ENCODE measurements at places on chromosomes 6 and 20.

DNA sequence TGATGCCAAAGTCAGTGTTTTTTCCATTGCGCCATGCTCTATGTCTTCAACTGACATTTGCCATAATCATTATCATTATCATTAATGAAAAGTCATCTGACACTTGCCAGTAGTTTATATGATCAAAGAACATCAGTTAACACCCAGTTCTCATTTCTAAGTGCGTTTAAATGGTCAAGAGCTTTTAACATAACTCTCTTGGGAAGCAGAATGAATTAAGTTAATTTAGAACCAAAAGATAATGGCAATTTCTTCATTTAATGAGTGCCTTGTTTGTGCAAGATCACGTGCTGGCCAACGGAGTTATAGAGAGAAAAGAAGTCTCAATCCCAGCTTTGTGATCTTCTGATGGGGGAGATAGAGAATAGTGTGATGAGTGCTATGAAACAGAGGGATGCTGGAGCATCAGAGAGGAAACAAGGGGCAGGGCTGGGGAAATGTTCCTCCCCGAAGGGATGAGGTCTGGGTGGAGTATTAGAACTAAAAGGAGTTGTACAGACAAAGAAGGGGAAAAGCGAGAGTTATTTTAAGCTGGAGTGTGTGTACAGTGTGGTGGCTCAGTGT lies 20.3 kb downstream of the ANKS1A start:
- DNase-seq: no peak

GRCh38 chr6:161271343-161272030 lies 2.4 kb downstream of the AGPAT4 start:
- no peak for DNase-seq

DNA sequence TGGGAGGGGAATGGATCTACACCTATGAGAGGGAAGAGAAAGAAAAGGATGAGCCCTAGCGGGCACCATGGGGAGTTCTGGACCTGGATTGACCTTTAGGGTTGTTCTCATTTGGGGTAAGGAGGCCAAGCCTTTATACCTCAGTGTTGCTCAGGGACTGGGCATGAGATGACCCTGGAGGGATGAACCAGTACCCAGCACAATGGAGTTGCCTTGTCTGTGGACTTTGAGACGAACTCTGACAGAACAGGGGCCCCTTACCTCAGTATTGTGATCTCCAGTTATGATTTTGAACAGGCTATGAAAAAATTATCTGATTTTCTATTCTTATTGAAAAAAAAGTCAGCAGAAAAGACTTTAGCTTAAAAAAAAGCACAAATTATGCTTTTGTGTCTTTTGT lies 88.6 kb downstream of the FOXA2 start:
- no peak for DNase-seq

DNA sequence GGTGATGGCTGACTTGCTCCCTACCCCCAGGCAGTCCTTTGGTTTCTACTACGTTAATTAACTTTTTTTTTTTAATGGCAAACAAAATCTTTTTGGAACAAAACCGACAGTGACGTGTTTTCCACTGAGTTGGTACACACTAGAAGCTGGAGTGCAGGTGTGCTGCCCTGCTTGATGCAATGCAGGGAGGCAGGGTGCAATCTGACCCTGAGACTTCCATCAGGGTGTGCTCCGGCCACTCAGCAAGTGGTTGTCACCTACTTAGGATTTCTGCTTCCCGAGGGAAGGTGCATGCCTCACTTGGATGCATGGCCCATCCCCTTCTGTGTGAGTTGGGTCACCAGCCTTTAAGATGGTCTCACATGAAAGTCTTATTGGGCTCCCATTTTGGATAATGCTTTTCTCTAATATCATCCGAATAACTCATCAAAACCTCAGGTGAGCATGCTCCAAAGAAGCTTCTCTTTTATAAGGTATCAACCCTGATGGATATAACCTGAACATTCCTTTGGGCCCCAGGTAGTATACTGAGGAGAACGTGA lies 14.0 kb downstream of the RREB1 start:
- no peak for DNase-seq

DNA sequence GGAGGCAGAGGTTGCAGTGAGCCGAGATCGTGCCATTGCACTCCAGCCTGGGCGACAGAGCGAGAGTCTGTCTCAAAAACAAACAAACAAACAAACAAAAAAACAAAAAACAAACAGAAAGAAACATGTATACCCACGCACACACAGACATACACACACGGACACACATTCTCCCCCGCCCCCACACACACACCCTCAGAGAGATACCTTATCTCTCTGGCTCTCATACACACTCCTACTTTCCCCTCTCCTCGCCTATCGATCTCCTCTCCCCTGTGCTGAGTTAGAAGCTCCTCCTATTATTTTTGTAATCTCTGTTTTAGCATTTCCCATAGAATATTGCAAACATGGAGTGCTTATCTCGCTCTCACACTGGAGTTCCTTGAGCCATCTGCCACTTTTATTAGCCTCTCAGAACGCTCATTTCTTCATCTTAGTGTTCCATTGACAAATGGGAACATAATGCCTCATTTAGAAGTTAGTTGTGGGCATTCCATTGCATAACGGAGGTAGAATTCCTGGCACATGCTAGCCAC lies 144.2 kb upstream of the CITED2 start:
- DNase-seq: no peak

- DNase-seq: no peak
Observed at GRCh38 chr20:9119776-9120175, 50.9 kb downstream of the PLCB4 start.

DNA sequence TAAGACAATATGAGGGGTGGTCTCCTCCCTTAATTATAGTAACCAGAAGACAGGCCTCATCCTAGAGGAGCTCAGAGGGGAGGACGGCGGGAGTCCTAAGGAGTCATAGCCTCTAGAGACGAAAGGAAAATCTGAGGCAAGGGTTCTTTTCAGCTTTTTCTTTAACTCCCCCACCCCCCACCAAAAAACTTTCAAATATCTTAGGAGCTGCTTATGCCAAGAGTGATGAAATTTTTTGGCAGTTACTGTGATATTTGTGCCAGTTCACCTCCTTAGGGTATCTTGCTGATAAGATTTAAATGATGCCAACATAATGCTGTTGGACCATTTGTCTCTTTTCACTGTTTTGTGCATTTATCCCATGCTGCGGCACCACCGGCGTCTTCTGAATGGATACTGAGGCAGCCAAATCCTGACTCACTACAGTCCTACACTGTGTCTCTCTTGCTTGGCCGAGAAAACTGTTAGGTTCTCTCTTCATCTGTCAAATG lies 44.5 kb upstream of the DSE start:
- DNase-seq: no peak

GRCh38 chr6:170106906-170107525 lies 183.9 kb downstream of the DLL1 start:
- DNase-seq: no peak

DNA sequence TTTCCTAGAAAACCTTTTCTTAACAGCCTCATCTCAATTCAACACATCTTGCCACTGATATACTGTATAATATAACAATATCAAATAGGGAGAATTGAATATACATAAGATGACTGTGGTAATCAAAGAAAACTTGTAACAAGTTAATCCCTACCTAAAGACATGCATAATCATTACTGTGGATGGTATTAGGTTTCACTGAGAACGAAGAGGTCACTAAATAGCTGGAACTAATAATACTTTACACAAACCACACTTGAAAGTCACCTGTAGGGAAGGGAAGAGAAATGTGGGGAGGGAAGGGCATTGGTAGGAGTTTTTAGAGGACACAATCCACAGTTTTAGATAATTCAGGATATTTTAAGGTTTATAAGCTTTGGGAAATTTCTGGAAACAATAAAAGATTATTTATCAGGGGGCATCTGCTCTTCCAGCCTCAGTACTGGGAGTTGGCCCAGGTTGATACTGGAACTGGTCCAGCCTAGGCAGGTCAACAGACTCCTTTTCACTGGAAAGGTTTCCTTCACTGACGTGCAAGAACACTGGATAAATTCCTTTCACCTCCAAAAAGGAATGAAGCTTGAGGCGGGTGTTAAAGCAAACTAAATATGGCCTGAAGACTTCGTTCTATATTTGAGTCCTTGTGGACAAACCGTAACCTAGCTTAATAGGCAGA lies 44.0 kb downstream of the MAP7 start:
- no peak for DNase-seq

- no peak for DNase-seq
Observed at GRCh38 chr20:47682028-47682783, 103.1 kb downstream of the SULF2 start.

DNA sequence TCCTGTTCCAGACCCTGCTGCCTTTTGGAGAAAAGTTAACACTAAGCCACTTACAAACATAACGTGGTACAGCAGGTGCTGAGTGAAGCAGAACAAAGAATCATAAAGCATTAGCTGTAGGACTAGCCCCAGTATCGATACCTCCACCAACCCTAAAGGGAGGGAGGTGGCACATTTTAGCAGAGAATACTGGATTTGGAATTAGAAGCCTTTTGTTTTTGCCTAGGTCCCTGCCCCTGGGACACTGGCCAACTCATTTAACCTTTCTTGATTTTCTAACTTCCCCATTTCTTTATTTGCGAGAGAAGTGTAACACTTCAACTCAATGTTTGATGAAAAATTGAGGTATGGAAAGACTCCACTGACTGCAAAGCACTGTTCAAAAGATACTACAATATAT lies 93.5 kb downstream of the B3GAT2 start:
- DNase-seq: no peak

DNA sequence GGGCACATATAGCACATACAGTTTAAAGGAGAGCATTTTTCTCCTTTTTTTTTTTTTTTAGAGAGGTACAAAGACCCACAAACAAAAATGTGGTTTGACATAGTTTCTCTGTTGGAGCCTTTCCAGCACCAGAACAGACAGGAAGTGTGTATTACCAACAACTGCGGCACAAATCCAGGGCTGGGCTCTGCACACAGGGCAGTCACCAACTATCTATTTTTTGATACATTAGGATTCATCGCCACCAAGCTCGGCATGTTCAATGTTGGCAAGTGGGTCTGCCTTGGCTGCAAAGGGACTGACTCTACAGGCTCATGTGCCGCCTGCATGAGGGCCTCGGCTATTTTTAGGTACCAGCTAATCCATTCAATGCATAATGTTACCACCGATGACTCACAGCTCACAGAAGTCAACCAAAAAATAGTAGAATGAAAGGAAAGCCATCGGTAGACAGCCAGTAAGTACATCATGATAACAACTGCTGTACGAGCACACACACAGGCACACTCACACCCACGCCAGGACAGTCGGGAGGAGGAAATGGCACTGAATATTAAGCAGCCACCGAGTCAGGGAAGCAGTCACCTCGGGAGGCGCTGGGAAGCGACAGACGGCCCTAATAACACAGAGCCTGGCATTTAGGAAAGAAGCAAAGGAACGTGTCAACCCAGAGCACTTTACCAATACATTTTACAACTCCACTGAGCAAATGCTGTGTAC lies 81.6 kb downstream of the GMPR start:
- DNase-seq: peak; percentile 48

DNA sequence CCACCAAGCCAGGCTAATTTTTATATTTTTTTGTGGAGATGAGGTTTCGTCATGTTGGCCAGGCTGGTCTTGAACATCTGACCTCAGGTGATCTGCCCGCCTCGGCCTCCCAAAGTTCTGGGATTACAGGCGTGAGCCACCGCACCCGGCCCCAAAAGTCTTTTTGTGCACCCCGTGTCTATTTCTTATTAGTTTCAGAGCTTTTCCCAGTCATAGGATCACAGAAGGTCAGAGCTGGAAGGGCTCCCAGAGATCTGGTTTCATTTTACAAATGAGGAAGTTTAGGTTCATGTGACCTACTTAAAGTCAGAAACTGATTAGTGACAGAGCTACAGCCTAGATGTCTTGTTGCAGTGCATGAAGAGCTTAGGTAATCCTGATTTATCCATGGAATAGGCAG lies 1.6 kb upstream of the OGFRL1 start:
- DNase-seq: no peak

DNA sequence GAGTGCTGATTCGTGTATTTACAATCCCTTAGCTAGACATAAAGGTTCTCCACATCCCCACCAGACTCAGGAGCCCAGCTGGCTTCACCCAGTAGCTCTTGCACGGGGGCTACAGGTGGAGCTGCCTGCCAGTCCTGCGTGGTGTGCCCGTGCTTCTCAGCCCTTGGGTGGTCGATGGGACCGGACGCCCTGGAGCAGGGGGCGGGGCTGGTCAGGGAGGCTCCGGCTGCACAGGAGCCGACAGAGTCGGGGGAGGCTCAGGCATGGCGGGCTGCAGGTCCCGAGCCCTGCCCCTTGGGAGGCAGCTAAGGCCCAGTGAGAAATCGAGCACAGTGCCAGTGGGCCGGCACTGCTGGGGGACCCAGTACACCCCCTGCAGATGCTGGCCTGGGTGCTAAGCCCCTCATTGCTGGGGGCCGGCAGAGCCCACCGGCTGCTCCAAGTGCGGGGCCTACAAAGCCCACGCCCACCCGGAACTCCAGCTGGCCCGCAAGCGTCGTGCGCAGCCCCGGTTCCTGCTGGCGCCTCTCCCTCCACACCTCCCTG lies 48.9 kb upstream of the UST start:
- DNase-seq: no peak

DNA sequence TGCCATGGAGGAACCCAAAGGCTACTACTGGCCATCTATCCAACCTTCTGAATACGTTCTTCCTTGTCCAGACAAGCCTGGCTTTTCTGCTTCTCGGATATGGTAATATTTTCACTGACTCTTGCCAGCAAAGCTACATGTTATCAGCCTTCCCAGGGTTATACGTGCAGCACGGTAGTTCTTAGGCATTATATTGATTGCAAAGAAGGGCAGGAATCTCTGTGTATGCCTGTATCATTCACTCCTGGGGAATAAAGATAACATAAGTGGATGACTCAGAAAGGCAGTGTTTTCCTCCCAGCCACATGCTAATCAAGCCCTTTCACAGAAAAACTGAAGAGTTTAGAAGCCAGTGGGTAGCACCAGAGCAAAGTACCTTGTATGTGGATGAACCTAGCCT lies 98.7 kb downstream of the ADGRG6 start:
- DNase-seq: no peak

DNA sequence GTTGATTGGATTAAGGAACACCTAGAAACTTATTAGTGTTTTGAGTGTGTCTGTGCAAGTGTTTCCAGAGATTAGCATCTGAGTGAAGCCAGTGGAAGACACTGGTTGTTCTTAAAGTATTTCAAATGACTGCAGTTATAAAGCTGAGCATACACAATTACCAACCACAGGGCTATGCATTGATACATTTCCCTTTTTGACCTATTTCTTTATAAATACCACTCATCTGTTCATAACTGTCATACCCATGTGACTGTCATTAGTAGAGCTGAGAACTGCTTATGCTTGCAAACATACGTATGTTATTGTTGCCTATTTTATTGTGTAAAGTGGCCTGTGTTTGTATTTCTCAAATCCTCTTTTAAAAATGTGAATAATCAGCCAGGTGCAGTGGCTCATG lies 15.3 kb upstream of the ZC3H12D start:
- DNase-seq: no peak

- DNase-seq: no peak
Observed at GRCh38 chr6:138498629-138499302, 528 bp downstream of the NHSL1 start.

- no peak for DNase-seq
Observed at GRCh38 chr20:60565551-60565950, 607.3 kb downstream of the CDH26 start.

DNA sequence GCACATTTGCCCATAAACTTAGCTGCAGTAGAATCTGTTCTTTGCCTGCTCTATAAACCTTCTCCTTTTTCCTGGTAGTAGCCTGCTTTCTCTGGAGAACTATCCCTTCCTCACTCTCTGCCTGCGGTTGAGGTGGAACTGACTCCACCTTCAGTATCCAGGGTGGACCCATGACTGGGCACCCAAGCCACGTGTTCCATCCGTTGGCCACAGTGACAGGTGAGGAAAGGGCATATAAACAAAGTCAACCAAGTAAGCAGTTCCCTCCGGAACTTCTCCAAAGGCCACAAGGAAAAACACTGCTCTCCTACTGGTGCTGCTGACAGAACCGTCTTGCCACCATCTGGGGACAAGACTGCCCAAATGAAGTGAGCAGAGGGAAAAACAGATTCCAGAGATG lies 218.8 kb downstream of the TFAP2A start:
- no peak for DNase-seq

Data from activated gamma-delta T cell treated with anti-CD3 and anti-CD28 coated beads, Interleukin-2, amount 50 U/mL, for 16 hours (primary cell).